NCI-H69 (cell line): ENCODE measurements at places on chromosomes 12 and 14.

DNA sequence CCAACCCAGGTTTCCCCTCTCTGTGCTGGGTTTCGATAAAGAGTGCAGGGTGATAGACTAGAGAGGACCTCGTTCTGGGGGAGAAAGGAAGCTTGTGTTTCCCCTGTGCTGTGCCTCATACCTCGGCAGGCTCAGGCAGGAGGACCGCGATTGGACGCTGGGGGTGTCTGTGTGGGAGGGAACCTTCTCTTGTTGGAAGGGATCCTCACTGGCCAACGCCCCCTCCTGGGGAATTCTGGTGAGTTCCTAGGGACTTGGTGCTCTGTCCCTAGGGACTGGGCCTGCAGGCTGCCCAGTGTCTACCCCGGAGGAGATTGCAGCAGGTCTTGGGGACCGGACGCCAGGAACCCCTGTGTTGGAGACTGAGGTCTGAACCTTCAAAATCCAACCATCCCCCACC, 157.4 kb upstream of the PRMT8 start:
- peak; percentile 13 for DNase-seq

DNA sequence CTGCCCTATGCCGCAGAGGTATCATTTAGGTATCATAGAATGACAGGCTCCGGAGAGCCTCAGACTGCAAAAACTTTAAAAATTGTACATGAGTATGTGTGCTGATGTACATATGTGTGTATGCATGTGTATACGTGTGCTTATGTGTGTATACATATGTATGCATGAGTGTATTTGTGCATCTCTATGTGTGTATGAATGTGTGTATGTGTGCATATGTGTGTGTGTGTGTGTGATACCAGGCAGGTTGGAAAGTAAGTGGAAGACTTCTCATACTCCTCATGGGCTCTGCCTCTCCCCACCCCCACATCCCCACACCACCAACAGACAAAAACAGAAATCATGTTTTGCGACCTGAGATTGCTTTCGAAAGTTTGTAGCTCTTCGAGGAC, 621 bp upstream of the TMEM117 start:
- peak; percentile 51 for DNase-seq

- DNase-seq = no peak
Observed at GRCh38 chr12:32776258-32776657, 20.6 kb upstream of the YARS2 start.

GRCh38 chr12:94970560-94970959, 32.9 kb downstream of the NDUFA12 start:
- DNase-seq = no peak

DNA sequence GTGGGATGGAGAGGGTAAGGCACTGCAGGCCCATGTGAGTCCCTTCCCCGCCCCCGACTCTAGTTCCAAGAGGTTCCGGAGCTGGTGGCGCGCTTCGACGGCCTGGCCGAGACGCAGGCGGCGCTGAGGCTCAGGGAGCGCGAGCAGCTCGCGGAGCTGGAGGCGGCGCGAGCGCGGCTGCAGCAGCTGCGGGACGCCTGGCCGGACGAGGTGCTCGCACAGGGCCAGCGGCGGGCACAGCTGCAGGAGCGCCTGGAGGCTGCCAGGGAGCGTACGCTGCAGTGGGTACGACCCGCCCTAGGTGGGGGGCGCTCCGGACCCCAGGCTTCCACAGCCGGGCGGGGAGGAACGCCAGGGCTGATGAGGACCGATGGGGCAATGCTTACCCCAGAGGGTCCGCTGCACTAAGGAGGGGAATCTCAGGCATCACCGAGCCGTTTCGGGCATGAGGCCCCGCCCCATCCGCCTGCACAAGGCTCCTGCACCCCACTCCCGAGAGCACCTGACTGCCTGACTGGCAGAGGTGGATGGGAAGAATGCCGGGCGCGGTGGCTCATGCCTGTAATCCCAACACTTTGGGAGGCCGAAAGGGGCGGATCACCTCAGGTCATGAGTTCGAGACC, 4.9 kb downstream of the CFAP73 start:
- DNase-seq = peak; percentile 77

DNA sequence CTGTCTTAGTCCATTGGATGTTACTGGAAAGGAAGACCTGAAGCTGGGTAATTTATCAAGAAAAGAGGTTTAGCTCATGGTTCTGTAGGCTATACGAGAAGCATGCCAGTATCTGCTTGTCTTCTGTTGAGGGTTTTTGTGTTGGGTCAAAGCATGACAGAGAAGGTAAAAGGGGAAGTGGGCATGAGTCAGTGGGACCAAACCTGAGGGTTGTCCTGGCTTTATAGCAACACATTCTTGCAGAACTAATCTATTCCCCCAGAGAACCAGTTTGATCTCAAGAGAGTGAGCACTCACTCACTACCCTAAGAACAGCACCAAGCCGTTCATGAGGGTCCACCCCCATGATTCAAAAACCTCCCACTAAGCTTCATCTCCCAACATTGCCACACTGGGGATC, 19.0 kb upstream of the KRAS start:
- no peak for DNase-seq

DNA sequence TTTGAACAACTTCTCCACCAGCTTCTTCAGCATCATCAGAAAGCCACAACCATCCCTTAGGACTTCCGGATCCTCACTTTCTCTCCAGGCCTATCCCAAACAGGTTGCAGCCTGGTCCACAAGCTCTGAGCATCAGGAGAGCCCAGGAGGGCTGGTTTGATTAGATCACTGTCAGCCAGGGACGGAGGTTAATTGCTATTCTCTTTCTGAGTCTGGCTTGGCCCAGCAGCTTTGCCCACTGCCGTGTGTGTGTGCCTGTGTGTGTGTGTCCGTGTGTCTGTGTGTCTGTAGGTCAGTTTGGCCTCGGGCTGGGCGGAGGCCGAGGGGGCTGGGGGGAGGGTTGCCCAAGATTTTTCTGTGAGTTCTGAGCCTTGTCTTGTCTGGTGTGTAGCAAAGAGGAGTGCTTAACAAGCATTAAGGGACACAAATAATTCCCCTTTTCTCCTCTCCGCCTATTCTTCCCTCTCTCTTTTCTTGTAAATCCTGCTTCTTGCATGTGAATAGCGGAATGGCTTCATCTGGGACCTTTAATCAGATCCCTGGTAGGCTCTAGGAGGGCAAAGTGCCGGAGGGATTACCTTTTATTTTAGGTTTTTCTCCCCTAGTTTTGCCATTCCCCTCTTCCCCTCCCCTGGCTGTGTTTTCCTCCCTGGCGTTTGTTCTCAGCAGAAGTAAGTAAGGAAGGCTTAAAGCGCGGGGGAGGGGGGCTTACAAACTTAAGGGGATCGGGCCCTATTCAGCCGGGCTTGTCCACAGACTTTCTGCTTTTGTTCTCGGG, 138.2 kb upstream of the LHX5 start:
- no peak for DNase-seq

- DNase-seq = peak; percentile 62
Observed at GRCh38 chr12:59005193-59005955, 85.1 kb upstream of the LRIG3 start.

DNA sequence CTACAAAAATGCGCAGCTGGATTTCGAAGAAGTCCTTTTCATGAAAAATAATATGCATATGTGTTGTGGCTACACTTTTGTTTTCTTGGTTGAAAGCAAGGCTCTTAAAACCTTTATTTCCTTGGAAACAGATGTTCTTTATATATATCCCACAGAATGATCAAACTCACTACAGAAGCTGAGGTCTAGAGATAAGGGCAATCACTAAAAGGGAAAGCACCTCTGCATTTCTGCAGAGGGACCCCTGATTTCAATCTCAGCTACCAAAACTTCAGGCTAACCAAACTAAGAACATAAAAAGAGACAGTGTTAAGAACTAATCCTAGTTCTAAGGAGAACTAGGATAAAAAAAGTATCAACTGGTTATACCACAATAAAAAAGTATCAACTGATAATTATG, 65.4 kb upstream of the CDKL1 start:
- no peak for DNase-seq
